ENCODE measurements at places on chromosomes 4 and X.
A peak's percentile ranks its signal among the peaks of the same experiment; 100 is the strongest.

DNA sequence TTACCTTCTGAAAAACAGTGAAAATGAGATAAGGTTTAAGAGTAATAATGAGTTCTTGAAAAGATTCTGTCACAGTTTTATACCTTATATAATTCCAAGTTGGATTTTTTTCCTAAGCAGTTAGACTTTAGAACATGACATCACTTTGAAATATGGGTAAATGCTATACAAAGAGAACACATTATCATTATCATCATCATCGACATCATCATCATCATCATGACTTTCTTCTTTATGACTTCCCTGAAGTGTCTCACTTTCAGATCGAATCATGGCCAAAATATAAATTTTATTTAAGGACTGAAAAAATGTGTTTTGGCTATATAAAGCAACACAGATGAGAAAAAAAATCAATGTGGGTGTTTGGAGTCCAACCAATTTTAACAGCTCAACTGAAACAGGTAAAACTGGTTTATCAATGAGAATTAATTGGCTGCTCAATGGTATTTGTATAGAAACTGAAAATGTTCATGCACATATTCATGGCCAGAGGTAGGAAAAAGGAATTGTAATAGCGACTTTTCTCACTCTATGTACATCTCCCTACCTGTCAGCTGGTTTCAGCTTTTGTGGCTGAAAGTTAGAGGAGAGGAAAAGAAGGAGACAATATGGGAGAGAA, 243.1 kb upstream of the GPC4 start:
- DNase-seq: no peak

GRCh38 chrX:24207826-24208225, 58.3 kb downstream of the ZFX start:
- peak; percentile 24 for DNase-seq

DNA sequence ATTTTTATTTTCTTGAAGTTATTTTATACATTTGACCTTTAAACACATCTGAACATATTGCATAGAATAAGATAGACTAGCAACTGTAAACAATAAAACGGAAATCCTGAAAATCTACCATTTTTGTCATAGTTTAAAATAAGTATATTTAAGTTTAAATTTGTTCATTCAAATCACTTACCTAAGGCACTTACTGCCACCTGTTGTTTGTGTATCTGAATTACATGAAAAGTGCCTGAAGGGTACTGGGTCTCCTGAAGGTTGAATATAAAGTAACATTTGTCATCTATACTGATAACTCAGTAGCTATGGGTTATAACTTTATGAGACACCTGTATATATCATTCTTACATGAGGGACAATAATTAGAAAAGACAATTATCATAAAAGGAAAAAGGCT, 38.6 kb downstream of the TRPC5 start:
- no peak for DNase-seq

- DNase-seq: peak; percentile 65
Measured at GRCh38 chr4:111689214-111689613, 456.0 kb upstream of the FAM241A start.

DNA sequence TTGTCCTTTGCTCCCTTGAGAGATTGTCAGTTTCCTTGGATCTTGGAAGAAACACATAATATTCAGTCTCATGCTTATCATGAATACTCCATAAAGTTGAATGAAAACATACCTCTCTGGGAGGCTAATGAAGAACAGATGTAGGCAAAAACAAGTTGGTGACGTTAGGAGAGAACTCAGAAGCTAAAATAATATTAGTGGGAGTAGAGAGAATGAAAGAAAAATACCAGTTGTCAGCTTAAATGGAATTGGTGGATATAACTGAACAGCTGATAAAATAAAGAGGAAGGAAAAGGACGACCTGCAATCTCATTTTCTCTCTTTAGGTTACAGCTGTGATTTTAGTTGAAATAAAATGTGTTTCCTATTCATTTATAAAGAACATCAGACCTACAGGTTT, 124.8 kb downstream of the SNCA start:
- peak; percentile 9 for DNase-seq

- DNase-seq: no peak
Measured at GRCh38 chr4:6472387-6473263, at the start of gene PPP2R2C. TSS of gene PPP2R2C (minus strand) at chr4:6472614. CDS start at chr4:6472229, 385 bp downstream.

- no peak for DNase-seq
Measured at GRCh38 chr4:54224996-54225597, 4.0 kb upstream of the PDGFRA start.

DNA sequence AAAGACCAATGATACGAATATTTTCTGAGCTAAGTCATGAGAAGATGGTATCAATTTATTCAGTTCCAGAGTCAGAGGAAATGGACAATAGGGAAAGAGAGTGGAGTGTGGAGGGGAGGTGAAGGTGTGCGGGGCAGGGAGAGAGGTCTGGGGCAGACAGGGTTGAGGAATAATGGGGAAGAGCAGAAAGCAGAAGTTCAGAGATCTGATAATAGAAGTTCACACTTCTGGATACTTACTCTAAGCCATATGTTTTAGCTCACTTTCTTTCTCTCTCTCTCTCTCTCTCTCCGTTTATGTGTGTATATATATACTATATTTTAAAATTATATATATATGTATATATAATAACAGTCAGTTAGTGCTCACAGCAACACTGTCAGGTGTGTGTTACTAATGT, 40.4 kb downstream of the FOXR2 start:
- DNase-seq: no peak

DNA sequence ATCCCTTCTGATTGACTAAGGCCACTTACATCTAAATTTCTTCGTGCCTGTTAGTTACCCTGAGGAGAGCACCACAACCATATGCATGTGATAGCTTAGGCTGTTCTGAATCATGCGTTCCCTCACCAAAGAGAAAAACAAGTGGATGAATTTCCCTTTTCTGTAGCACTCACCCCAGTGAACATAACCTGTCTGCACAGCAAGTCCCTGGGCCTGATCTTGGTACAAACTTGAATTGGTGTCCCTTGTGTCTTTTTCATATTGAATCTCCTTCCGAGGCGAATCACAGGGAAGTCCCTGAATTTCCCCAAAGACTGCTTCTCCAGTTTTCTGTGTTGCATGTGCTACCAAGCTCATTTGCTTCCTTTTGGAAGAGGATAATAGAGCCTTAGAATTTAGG, 100.4 kb downstream of the KLHL8 start:
- no peak for DNase-seq

DNA sequence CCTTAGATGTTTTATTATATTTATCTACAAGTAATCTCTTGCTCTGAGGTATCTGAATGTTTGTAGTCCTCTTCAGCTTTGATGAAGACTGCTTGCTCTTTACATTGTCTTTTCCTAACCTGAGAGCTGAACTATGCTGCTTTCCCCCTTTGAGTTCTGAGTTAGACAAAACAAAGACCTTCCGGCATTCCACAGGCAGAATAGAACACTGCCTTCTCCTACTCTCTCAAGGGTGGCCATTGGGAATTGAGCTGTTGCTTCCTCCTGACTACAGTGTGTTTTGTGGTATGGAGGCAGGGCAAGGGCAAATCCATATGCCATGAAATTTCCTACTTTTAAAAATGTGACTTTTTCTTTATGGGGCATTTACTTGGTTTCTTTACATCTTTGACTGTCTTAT, 841.0 kb downstream of the FAM133A start:
- DNase-seq: no peak

GRCh38 chr4:84678976-84679744, 96.2 kb downstream of the CDS1 start:
- no peak for DNase-seq

DNA sequence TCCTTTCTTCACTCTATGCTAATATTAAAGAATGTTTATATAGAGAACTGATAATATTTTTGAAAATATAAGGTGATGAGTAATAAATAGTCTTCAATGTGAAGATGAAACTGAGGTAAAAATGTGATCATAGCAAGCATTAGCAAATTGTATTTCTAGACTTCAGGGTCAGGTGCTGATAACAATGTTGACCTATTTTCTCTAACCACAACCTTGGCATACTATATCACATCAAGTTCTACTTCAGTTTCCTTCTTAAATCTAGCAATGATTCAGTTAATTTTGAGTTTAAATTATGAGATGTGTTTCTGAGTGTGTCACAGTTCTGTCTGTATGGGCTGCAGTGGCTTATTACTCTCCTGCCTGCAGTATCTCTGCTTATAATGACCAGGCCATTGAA, 209.4 kb downstream of the RAPGEF2 start:
- no peak for DNase-seq

- no peak for DNase-seq
Measured at GRCh38 chrX:132751063-132751690, 207.3 kb downstream of the HS6ST2 start.

GRCh38 chr4:99180382-99181070, 36.4 kb upstream of the ADH4 start:
- DNase-seq: peak; percentile 53

GRCh38 chr4:113955948-113956347, 23.5 kb downstream of the ARSJ start:
- DNase-seq: no peak

- DNase-seq: peak; percentile 23
Measured at GRCh38 chrX:131812847-131813825, 210.0 kb upstream of the STK26 start.

DNA sequence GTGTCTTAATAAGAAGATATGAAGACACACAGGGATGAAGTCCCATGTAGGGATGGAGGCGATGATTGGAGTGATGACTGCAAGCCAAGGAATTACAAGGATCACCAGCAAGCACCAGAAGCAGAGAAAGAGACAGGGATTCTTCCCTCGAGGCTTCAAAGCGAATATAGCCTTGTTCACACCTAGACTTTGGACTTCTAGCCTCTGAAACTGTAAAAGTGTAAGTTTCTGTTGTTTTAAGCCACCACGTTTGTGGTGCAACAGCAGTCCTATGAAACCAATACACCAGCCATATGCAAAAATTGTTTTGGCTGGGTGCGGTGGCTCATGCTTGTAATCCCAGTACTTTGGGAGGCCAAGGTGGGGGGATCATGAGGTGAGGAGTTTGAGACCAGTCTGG, 9.8 kb upstream of the PDS5A start:
- no peak for DNase-seq

DNA sequence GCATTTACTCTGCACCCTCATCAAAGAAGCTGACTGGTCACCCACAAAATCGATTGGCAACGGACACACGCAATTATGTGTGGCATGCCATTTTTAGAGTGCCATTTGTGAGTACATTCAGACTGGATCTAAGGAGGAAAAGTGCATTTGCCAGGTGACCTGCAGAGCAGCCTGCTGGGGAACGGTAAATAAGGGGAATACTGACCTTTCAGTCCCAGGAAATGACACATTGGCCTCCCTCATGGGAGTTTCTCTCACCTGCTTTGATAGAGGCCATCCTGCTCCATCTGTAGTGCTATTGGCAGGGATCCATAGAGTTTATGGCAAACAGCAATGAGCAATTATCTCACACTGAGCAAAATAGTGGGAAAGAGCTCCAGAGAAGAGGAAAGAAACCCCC, 127.8 kb downstream of the DDX53 start:
- DNase-seq: no peak

GRCh38 chr4:61473306-61473705, 273.2 kb downstream of the ADGRL3 start:
- DNase-seq: no peak

GRCh38 chr4:75995727-75996126, 5.0 kb upstream of the SDAD1 start:
- DNase-seq: peak; percentile 47

- no peak for DNase-seq
Measured at GRCh38 chr4:186810613-186811150, 87.0 kb upstream of the FAT1 start.

- DNase-seq: no peak
Measured at GRCh38 chr4:77121736-77122240, 35.2 kb upstream of the CCNG2 start.

- peak; percentile 32 for DNase-seq
Measured at GRCh38 chr4:27407616-27408015, 547.0 kb downstream of the STIM2 start.

DNA sequence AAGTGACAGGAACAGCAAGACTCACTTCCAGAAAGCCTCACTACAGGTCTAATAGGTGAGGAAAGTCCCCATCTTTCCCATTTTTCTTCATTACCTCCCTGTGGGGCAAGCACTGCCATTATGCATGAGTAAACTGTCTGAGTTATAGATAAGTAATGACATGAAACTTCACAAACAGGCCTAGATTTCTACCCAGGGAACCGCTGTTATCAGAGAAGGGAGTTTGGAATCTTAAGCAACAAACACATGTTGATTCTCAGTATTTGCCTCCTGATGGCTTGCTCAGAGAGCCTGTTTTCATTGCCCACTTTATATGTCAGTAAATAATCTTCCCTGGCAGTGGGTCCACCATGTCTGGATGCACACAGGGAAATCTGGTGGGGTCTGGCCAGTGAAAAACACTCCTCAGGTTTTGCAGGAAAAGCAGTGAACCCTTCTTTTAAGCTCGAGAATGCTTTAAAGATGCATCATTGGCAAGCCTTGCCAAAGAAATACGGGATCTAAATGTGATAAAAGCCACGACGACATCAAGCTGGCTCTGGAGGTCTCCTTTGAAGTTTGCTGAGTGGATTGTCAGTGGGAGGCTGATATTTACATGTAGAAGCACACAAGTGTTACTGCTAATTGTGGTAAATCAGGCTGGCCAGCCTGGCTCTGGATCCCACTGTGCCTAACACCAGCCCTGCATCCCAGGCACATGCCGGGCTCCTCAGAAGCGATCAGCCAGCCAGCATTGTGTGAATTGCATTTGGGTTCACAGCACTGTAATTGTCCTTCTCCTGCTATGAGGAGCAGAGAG, 25.2 kb downstream of the PDGFRA start:
- no peak for DNase-seq

GRCh38 chr4:67700116-67700737, 728 bp downstream of the UBA6 start:
- no peak for DNase-seq

GRCh38 chrX:24415921-24416320, 49.2 kb upstream of the PDK3 start:
- DNase-seq: no peak

DNA sequence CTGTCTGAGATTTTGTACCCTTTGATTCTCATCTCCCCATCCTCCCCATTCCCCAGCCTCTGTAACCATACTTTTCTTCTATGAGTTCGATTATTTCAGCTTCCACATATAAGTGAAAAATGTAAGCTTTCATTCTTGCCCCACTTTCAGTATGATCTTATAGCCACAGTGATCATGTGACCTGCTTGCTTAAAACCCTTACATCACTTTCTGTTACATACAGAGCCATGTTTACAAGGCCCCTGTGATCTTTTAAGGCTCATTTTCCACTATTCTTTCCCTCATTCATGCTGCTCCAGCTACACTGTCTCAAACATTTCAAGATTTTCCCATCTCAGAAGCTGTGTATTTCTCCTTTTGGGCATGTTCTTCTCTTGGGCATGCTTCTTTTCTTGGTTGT, 147.7 kb downstream of the DCK start:
- DNase-seq: no peak
